ENCODE measurements at places on chromosomes 1 and 21.

DNA sequence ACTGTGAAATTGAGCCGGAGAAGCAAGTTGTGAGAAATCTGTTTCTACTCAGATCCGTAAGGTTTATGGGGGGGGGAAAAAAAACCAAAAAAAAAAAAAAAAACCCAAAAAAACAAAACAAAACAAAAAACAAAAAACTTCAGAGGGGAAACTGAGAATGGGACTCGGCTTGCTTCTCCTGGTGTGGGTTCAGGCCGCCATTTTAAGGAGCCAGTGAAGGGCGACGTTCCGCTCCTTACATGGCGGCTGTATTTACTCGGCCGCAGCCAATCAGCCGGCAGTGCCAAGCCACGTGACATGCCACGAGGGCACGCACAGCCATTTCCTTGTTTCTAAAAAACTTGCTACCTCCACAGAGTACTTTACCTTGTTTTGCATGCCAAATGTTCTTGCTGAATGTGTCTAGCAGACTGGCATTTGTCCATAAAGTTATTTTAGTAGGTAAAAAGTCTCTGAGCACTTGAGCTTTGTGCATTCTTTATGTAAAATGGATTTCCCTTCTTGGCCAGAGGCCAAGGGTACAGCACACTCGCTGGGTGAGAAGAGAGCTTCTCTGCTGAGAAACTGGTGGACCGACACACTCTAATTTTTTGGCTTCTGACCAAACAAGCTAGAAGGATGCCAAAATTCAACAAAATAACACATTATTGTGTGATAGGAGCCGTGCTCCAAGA lies 101.8 kb downstream of the NFIA start:
- DNase-seq: peak; percentile 96

DNA sequence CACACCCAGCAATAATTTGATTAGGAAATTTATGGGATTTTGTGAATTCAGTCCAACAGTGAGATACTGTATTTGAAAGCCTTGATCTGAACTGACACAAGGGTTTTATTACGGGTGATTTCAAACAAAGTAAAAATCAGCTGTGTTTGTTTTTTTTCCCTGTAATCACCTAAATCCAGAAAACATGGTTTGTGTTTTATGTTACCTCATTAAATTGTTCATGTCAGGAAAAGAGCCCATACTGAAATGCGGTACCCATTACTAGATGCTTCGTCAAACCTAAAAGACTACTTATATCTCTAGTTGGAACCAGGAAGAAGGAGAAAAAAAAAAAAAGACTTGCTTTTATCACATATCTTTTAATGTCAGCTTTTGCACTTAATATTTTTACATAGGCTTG lies 811.9 kb upstream of the RGS18 start:
- DNase-seq: no peak

GRCh38 chr1:8063298-8064036 lies 37.4 kb upstream of the ERRFI1 start:
- no peak for DNase-seq

DNA sequence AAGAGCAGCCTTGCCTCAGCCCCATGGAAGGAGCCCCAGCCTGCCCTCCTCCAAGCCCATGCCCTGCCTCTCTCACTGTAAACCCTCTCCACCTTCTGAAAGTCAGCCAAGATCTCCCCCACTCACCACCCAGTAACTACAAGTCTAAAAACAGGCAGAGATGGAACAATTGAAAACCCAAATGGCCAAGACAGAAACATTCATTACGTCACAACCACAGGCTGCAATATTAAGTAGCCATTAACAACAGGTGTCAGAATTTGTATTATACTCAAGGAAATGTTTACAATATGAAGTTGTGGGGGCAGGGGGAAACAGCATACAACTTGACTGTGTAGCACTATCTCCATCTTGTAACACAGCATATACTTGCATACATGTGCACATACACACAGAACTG lies 2.4 kb downstream of the IRF6 start:
- no peak for DNase-seq

DNA sequence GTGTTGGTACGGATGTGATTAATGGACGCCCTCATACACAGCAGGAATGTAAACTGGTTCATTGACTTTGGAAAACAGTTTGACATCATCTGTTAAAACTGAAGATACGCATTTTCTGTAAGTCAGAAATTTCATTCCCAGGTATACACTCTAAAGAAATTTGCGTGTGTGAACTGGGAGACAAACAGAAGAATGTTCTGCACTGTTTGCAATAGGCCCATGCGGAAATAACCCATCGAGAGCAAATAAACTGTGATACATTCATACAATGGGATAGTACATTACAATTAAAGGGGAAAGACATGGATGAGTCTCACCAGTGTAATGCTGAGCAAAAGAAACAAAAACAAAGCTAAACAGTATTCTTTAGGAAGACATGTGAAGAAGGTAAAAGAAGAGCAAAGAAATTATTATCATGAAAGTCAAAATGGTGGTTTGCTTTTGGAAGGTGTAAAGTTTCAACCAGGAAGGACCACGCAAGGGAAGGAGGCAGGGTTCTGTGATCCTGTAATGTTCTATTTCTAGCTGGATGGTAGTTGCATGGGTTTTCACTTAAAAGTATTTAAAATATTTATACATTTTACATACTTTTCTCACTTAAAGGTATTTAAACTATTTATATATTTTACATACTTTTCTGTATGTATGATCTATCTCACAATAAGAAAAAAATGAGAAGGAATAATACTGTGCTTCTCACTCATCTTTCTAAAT lies 30.3 kb downstream of the INTS7 start:
- no peak for DNase-seq

DNA sequence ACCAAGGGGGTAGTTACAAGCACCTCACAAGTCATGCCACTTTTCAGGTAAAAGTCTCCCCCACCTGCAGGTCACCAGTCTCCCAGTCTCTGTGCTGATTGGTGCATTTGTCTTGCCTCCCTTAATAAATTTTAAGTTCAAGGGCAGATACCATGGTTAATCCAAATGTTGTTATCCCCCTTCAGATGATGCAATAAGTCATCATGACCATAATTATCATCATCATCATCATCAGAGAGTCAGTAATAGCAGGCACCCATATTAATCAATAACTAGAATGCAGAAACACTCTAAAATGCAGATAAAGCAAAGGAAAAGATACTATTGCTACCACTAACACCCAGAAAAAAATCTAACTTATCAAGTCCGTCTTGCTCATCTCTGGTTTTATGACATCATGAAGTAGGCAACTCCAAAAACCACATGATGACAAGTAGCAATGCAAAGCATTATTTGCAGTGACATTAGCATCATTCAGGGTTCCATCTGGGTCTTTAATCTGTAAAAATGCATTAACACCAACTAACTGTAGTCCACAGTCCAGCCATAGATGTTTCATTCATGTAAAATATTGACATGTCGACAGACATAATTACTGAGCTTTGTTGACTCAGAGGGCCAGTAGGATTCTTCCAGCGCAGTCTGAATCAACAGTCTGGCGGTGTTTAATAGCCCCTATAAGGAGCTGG lies 492.0 kb upstream of the RUNX1 start:
- no peak for DNase-seq

DNA sequence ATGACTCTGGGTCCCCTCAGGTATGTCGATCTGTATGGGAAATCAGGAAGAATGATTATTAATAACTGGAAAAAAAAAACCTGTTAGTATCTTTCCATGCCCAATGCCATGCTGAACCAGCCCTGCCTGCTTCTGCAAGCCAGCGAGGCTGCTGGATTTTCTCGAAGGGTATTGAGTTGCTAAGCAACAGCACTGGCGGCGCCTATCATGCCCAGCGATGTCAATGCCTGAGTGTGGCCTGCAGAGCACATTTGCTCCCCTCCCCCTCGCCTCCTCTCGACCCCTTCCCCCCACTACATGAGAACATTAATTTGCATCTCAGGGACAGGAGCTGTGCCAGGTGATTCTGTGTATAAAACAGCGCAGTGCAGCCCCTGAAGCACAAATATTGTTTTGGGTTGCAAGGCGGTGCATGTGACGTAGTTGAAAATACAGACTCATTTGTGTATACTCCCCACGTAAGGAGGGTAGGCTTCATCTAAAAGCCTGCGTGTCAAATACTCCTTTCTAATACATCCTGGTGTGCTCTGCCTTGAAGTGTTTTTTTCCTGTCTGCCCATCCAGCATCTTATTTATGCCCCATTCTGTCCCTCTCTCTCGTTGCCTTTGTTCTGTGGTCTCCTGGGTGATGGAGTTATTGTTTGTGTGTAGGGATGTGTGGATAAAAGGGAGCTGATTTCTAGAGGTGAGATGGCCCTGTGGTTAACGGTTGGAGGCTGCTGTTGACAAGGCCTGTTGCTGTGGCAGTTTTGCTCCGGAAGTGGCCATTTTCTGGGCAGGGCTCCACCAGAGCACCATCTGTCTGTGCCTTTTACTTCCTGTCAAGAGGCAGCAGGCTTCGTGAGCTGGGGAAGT lies 32.7 kb upstream of the ATP5PO start:
- DNase-seq: peak; percentile 55

DNA sequence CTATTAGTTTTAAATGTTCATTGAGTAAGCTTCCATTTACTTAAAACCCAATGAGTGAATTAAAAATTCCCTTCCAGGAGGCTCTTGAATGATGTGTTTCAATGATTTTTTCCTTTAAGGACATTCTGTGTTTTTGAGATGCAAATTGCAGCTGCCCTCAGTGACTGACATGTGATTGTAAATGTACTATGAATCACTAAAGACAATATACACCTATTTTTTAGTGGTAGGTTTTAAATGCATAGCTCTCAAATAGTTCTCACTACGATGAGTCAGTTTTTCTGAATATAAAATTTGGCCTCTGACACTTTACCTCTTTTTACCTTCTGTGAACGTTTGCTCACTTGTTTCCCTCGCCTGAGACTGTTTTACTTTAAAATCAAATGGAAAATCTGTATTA lies 204.7 kb downstream of the BARHL2 start:
- DNase-seq: no peak

GRCh38 chr1:210850556-210850955 lies 283.4 kb downstream of the KCNH1 start:
- no peak for DNase-seq

DNA sequence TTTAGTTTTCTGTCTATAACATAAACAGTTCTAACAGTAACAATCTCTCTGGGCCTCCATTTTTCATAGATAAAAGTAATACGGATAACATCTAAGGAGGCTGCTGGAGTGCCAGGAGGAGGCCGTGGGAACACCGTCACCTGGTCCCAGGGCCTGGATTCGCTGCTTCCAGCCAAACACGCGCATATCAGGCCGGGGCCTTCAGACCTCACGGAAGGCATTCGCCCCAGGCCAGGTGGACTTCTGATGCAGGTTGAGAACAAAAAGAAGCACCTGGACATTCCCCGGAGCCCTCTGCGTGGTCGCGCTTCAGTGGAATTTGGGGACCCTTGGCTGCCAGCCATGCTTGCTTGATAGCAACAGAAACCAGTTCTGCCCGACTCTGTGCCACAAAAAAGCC lies 113.1 kb upstream of the GUCA2B start:
- DNase-seq: no peak

DNA sequence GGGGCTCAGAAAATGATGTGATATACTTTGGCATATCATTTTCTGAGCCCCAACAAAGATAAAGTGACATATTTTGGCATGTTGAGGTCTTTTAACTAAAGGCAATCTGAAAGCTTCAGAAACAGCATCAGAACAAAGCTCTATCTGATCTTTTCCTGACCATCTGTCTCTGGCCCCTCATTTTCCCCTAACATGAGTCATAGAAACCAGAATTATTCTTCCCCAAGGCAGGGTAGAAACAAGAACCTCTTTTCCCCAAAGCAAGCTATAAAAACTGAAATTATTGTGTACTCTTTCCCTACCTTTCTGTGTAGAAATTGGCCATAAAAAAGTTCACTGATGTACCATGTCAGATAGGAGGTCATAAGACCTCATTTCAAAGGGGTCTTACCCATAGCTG lies 48.7 kb upstream of the PLA2G4A start:
- DNase-seq: no peak

GRCh38 chr1:213227458-213227857 lies 176.4 kb downstream of the RPS6KC1 start:
- no peak for DNase-seq

GRCh38 chr1:152757747-152758146 lies at the start of gene KPRP:
Gene KPRP (plus strand): TSS chr1:152758025. CDS start chr1:152759589, 1,564 bp downstream.
- no peak for DNase-seq

DNA sequence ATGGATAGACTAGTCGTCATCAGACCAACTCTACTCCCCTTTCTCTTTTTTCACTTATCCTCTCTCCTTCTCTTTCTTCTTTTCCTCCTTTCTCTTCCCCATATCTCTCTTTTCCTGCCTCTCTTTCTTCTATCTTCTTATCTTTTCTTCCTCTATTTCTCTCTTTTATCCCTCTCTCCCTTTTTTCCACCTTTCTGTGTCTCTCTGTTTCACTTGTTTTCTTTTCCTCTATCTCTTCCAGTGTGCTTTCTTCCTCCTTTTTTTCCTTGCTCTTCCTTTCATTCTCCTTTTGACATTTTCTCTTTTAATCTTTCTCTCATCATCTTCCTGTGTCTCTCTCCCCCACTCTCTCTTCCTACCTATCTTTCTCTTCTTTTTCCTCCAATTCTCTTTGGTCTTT lies 159.0 kb upstream of the PTGFR start:
- DNase-seq: no peak

DNA sequence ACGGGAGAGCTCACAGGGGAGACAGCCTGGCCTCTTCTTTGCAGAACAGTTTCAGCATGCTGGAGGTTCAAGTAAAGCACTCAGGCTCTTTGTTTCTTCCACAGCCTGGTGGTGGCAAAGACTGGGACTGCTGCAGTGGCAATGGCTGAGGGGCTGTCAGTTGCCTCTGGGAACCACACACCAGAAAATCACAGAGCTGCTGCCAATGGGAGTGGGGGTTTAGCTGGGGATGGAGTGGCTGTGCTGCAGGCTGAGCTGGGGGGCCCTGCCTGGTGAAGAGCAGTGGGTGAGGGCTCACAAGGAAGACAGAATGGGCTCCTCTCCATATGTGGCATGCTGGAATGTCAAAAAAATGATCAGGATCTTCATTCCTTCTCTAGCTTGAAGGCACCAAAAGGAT lies 25.6 kb upstream of the PTGFR start:
- no peak for DNase-seq

DNA sequence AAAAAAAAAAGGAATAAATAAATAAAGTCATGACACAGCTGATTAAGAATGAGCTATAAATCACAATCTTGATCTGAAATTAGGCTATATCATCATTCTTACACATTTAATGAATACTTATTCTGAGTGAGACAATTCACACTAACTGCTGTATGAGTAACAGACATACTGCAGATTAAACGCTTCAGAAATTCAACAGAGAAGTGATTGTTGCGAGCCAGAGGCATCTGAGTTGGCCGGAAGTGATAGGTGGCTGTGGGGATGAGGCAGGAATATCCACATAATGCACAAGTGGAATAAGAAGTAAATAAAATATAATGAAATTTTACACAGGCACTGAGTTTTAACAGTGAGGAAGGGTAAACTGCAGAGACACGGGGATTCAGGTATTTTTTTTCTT lies 142.4 kb downstream of the APP start:
- no peak for DNase-seq

DNA sequence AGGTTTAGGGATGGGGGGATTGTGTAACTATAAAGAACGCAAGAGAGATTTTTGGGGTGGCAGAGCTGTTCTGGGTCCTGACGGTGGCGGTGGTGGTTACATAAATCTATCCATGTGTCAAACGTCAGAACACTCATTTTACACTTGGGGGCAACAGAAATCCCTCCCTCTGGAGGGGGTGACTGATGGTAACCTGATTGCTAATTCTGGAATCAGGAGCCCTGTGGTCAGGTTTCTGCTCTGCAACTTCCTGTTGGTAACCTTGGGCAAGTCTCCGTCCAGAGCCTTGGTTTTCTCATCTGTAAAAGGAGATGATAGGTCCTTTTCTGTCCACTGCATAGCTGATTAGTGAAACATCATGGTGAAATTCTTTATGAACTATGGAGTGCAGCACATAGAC lies 40.9 kb downstream of the ALPL start:
- DNase-seq: no peak

Measured in NAMALWA (cell line).